Hematopoietic multipotent progenitor cell (in vitro differentiated cells): ENCODE measurements at places on chromosomes 4 and X. TPM values are rescaled to one million over a fixed set of nuclear protein-coding genes. Genes with fewer than 3 reads are reported as not detected.

The MAGEH1 gene
- total RNA-seq, result 18.0 TPM

DNA sequence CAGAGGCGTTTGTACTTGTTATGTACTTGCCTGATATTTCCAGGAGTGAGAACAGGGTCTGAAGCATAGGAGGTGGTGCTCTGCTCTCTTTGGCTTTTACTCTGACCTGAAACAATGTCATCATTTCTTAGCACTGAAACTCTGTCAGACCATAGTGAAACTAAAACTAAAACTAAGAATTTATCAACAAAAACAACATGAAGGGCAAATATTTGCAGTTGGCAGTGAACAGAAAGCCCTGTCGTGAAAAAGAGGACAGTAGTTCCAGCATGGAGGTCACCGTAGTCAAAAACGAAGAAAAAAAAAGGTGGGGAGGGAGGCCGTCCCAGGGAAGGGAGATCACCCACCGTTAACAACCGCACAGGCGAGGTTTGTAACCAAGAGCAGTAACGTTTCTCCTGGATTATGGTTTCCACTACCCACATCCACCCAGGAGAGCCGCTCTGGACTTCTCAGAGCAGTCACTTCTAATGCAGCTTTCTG is 97.5 kb downstream of the ANK2 start:
- DNase-seq, result peak; percentile 8

- no peak for DNase-seq
Observed at GRCh38 chrX:68183612-68184214, 249.6 kb downstream of the OPHN1 start.

GRCh38 chr4:10185518-10186227 is 69.1 kb upstream of the WDR1 start:
- DNase-seq, result no peak

DNA sequence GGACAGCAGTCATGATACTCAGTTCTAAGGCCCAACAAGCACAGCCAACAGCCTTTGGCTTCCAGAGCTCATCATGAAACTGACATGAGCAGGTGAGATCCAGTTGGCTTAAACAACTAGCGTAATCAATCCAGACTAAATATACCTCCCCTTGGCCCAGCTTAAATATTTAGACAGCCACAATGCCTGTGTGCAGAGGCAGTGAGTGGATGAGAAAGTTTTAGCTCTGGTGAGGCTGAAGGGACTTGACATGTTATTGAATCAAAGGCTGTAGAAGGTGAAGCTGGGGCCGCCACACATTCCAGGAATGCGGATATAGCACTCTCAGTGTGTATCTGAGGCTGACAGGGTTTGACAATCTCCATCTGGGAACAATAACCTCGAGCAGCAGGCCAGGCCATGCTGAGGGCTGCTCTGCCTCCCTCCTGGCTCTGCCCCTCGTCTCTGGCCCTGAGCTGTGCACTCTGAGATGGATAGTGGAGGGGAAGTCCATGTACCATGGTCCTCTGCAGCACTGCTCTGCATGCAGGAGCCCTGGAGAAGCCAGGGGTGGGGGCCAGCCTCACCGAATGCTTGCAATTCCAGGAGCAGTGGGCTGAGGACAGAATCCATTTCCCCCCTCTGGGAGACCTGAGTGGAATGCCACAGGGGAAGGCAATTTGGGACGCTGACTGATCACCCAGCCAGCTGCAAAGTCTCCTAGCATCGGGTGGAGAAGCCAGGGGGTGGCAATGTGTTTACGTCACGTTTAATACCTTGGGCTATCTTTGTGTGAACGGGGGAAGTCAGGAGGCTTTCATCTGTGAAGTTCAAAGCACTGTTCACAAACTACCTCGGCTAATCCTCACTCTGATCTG is 37.3 kb upstream of the RASL11B start:
- no peak for DNase-seq

GRCh38 chr4:110418641-110419040 is 57.3 kb upstream of the ENPEP start:
- no peak for DNase-seq
